Activated CD4-positive, alpha-beta T cell treated with anti-CD3 and anti-CD28 coated beads for 1 hour (primary cell): ENCODE measurements at places on chromosomes 5 and 9.

DNA sequence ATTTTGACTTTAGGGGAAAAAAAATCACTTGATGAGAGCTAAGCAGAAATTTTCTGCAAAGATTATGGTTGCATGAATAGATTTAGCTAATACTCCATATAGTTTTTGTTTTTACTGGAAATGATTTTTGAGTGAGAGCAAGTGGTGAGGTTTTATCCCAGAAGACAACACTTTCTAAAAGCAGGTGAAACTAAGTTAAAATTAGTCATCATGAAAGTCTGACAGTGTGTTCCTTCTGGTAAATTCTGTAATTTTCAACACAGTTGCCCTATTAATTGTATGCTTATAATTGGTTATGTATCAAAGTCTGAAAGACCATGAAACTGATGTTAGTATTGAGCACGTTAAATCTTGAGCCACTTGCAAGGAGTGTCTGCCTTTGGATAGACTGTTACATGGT, 91.5 kb downstream of the SMARCA2 start:
- DNase-seq: no peak

DNA sequence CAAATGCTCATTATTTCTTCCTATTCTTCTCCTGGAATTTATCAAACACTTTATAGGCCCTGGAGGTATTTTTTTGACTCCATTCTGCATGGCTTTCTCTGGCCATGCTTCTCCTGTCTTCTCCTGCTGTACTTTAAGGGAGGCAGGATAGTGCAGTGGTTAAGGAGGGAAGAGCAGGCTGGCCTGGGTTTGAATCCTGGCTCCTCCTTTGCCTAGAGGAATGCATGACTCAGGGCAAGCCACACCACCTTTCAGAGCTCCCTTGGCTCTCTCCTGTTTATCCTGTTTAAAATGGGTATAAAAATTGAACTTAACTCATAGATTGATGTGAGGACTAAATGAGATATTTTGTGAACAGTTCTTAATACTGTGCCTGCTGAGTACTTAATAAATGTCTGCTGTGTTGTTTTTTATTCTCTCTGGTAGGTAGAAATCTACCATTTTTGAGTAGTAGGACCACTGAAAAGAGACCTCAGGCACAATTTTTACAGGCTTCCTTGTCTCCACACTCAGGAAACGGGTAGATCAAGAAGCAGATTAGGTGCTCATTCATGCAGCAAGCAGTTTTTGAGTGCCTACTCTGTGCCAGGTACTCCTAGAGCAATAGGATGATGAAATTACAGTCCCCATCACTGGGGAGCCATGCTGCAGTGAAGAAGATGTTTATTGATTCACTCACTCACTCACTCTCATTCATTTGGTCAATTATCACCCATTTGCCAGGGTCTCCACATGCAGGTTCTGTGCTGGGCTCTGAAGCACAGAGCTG, 32.7 kb upstream of the ARAP3 start:
- DNase-seq: no peak

DNA sequence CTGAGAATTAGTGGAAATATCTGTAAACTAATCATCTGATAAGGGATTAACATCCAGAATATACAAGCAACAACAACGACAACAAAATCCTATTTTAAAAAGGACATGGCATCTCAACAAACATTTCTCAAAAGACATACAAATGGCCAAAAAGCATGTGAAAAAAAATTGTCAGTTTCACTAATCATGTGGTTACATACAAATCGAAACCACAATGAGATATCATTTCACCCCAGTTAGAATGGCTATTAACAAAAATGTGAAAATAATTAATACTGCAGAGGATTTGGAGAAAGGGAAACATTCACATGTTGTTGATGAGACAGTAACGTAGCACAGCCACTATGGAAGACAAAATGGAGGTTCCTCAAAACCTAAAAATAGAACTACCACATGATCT, 69.5 kb downstream of the ERP44 start:
- DNase-seq: no peak

DNA sequence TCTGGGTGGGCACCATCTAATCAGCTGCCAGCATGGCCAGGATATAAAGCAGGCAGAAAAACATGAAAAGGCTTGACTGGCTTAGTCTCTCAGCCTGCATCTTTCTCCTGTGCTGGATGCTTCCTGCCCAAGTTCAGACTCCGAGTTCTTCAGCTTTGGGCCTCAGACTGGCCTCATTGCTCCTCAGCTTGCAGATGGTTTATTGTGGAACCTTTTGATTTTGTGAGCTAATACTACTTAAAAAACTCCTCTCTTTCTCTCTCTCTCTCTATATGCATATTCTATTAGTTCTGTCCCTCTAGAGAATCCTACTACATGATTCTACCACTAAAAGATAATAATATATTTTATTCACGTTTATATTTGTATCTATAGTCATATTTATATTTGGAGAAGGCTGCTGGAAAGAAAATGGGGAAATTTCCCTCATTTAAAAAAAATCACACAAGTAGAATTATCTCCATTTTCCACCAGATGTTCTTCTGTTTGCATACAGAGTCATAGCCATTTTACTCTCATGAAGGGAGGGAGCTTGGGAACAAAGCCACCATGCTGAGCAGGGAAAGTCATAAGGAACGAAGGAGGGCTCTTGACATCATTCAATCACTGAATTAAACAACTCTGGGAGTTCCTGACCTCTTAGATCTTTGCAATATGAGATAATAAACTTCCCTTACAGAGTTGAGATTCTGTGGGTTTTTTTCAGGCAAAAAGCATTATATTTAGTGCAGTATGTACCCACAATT, 1137.4 kb upstream of the CDH18 start:
- DNase-seq: no peak

DNA sequence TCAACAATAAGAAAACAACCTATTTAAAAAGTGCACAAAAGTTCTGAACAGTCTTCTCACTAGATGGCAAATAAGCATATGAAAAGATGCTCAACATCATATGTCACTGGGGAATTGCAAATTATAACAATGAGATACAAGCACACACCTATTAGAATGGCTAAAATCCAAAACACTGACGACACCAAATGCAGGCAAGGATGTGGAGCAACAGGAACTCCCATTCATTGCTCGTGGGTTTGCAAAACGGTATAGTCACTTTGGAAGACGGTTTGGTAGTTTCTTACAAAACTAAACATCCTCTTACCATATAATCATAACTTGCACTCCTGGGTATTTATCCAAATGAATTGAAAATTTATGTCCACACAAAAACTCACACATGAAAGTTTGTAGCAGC, 100.9 kb upstream of the TBC1D2 start:
- no peak for DNase-seq

DNA sequence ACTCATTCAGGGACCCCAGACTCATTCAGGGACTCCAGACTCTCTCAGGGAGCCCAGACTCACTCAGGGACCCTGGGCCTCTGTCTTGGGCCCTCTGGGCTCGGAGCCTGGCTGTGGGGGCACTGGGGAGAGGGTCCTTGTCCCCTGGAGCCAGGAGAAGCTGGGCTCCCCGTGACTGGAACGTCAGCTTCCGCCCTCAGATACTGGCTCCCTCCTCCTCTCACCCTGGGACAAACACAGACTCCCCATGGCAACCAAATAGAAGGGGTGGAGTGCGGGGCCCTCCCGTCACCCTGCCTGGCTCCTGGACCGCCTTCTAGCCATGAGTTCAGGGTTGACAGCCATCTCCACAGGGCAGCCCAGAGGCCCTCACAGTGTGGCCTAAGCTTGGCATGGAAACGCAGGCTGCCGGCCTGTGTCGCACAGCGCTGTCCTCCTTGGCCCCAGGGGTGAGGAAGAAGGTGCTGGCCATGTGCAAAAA, 27.6 kb downstream of the ZDHHC11B start:
- peak; percentile 10 for DNase-seq

DNA sequence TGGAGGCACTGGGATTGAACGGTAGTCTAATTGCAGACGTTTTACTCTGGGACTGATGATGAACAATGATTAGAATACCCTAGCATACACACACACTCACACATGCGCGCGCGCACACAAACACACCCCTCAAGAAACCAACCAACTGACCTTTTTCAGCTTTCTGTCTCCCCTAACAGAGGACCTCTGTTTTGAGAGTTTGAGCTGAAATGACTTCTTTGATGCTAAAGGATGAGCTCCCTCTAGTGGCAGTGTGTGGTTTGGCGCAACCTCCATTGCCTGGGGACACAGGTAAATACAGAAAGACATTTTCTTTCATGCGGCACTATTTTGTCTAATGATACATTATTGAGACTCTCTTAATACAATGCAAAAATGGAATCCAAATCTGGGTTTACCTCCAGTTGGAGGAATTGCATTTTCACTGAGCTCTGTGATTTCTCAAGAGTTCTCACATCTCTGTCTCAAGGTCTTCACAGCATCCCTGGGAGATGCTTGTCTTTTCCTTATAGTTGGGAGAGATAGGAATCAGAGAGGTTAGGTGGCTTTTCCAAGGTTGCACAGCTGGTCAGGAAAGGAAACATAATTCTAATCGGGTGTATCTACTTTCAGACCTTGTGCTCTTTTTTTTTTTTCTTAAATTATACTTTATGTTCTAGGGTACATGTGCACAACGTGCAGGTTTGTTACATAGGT, 187.5 kb downstream of the TMEM38B start:
- DNase-seq: peak; percentile 34

DNA sequence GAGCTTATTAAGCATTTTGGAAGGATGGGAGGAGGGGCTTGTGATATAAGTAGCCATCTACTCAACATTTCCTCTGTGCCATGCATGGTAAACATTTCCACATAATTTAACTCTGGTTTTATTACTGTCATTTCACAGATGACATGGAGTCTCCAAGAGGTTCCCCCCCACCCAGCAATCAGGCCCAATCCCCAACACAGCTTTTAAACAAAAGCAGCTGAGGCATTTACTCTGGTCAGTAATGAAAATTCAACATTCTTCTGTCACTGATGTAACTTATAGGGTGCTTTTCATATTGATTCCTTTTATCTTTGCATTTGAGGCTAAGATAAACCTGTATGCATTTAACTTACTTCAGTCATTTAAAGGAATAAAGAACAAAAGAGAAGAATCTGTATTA, 128.1 kb downstream of the COL23A1 start:
- DNase-seq: no peak
